ENCODE measurements at places on chromosomes 7 and 10.

- no peak for DNase-seq
These were observed 8.9 kb downstream of the PURB start for GRCh38 chr7:44876393-44876792.

GRCh38 chr10:99998889-99999288 is 10.9 kb downstream of the DNMBP start:
- DNase-seq = no peak

DNA sequence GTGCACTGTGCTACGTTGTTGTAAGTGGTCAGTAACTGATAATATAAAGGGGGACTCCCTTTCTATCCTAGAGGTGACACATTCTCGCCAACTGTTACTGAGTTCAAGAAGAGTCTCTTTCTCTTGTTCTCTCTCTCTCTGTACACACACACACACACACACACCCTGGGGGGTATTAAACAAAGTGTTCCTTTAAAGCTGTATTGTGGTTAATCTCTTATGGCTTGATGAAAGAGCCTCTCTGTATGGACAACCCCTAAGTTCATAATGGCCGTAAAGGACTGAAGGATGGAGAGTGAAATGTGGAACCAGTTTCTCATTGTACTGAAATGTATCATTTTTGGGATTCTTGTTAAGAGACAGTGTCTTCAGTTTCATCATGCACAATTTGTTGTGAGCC is 145.2 kb upstream of the BMPER start:
- no peak for DNase-seq

DNA sequence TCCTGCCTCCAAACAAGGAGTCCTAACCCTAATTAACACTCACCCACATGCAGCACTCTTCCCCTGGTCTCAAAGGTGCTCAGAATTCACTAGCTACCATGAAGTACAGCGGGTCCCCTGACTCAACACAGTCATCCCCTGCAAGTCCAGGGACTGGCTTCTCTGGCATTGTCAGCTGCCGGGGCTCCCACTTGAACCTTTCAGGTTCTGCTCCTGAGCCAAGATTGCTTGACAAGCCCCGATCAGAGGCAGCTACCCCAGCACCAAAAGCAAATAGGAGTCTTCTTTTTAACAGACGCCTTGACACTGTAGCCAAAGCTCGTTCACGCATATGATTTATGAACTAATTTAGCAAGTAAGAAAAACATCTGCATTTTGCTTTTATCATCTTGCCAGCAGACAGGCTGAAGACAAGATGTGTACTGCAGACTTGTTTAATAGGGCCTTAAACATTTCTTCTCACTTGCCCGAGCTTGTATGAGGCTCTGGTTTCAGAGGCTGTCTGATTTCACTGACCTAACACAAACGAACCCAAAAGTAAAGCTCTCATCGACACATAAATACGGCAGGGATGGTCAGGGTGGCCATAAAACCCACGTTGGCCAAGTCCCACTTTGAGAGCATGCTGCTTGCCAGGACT is 67.6 kb upstream of the ADAM12 start:
- DNase-seq = no peak

DNA sequence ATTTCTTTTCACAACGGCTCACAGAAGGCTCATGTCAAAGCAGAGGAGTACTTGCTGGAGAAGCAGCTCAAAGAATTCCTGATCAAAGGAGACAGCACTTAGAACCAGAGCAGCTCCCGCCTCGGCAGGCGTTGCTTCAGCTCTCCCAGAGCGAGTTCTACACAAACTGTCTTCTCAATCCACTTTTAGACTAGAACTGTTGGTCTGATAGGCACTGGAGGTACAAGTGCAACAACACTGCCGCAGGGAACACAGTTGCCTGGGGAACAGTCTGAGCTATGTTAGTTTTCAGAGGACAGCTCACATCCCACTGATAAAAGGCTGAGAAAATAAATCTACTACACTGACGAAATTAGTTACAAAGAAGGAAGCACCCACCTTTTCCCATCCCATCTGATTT is 35.4 kb downstream of the CYTH3 start:
- no peak for DNase-seq

GRCh38 chr10:102611514-102612087 is 32.7 kb upstream of the TRIM8 start:
- no peak for DNase-seq

GRCh38 chr10:33154590-33154989 is 179.9 kb downstream of the NRP1 start:
- DNase-seq = no peak

DNA sequence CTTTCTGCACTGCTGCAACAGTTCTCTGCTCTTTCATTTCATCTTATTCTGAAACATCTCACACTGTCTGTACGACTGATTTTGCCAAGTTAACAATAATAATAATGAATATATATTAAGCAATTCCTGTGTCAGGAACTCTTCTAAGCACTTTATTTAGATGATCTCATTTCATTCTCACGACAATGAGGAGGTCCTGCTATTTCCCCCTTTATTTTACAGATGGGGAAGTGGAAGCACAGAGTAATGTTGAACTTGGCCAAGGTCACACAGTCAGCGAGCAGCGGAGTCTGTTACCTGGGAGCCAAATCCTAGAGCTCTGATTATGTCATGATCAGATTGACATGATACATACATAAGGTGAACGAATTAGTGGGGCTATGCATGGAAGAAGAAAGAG is 5.8 kb downstream of the MRC1 start:
- DNase-seq = no peak

- DNase-seq = peak; percentile 13
These were observed at the start of gene RBM20 for GRCh38 chr10:110643653-110644597. RBM20 (plus strand) TSS chr10:110644336; CDS start chr10:110644455, 119 bp downstream.

- no peak for DNase-seq
These were observed 27.0 kb downstream of the MCMBP start for GRCh38 chr10:119845656-119846055.

DNA sequence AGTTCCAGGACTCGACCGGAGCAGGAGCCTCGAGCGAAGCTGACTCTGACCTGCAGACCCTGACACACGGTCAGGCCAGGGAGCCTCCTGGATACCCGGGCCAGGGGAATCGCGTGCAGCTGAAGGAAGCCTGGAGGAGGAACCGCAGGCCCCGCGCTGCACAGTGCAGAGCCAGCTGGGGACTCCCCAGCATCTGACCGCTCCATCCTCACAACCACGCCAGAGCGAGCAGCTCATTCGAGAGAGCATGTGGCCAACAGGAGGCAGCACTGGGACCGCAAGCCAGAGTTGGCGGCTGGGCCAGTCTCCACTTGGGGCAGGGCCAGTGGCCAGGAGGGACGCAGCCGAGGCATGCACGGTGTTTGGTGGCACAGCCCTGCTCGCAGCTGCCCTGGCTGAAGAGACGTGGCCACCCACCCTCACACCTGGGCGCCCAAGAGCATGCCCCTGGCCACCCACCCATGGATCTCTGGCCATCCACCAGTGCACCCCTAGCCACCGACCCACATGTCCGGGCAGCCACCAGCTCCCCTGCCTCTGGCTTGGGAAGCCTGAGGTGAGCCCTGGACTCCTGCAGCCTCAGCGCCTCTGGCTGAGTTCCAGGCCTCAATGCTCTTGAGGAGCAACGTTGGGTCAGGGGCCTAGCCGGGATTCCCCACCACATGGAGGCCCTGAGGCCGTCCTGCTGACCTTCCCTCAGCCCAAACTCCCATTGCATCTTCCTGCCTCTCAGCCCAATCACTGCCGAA is 213.9 kb downstream of the ELFN1 start:
- no peak for DNase-seq

DNA sequence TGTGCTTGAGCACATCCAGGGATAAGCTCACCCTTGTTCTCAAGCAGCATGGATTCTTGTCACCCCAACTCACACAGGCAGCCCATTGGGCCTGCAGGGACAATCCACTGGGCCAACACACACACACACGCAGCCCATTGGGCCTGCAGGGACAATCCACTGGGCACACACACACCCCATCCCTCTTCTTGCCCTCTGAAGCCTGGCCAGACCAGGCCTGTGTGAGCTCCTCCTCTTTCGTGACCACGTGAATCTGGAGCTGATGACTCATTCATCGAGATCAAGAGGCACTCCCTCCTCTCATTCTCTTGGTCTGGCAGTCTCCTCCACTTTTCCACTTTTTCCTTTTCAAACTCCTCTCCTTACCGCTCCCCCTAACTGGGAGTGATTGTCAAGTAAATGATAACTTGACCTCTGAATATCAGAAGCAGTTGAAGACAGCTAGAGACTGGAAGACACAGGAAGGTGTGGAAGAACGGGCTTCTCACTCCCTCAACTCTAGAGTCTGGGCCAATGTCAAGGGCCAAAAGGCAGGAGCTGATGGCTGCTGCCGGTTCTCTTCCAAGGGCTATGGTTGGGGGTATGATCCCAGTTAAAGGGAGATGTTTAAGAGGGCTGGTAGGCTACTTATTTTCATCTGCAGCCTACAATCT is 89.7 kb downstream of the HIPK2 start:
- DNase-seq = no peak

DNA sequence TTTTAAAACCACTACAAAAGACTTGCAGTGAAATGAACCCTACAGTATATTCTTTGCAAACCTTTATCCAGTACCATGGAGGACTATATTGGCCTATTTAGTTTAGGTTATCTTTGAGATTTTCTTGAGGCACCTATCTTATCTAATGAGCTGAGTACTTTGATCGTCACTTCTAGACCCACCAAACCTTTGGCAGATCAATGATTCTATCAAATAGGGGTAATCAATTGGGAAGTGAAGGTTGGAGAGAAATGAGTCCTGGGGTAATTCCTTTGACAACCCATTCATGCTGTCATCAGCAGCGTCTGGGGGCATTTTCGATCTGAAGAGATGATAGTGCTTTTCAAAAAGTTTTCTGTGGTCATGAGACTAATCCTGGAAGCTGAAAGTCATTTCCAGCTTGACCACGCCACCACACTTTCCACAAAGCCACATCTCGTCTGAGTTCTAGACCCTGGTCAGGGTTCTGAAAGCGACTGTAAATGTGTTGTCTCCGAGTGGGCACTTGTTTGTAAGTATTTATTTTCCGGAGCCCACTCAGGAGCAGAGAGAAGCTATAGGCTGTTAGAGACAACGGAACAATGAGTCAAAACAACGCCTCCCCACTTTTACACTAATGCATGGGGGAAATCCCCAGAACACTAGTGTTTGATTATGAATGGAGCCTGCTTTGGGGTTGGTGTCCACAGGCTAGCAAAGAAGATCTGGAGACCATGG is 4.8 kb downstream of the EGR2 start:
- DNase-seq = no peak

- DNase-seq = no peak
These were observed 452.0 kb downstream of the LRMDA start for GRCh38 chr10:75883081-75884072.

GRCh38 chr7:54956865-54957264 is 62.0 kb upstream of the EGFR start:
- no peak for DNase-seq

- DNase-seq = no peak
These were observed 2.1 kb downstream of the CTBP2 start for GRCh38 chr10:125158275-125158600.

- DNase-seq = no peak
These were observed 172.7 kb upstream of the GDF10 start for GRCh38 chr10:47127188-47127785.

DNA sequence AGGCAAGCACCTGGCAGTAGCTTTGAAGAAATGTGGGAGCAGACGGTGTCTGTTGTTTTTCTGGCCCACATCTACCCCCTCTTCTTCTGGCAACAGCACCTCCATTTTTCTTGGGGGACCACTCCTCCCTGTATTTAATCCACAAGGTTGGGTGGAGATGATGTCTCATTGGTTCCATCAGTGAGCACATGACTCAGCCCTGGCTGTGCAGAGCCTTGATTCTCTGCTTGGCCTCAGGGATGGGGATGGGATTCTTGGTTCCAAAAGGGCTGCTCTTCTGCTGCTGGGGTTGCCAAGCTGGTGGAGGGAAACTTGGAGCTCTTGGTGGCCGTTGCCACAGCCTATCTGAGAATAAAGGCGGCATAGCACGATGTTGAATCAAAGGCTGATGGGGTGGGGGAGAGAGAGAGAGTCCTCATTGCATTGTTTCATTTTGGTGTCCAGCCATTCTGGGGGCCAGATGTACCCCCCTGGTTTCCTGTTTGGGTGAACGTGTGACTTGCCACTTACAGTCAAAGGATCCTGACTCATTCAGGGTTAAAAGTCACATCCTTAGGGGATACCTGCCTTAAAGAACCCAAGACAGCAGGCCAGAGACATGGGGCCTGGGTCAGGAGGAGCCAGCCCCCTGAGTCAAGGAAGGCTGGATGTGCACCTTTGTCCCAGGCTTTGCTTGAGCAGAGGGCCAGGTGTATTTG is 25.9 kb downstream of the GRK5 start:
- DNase-seq = no peak

- DNase-seq = no peak
These were observed 19.1 kb upstream of the HKDC1 start for GRCh38 chr10:69201045-69201444.

DNA sequence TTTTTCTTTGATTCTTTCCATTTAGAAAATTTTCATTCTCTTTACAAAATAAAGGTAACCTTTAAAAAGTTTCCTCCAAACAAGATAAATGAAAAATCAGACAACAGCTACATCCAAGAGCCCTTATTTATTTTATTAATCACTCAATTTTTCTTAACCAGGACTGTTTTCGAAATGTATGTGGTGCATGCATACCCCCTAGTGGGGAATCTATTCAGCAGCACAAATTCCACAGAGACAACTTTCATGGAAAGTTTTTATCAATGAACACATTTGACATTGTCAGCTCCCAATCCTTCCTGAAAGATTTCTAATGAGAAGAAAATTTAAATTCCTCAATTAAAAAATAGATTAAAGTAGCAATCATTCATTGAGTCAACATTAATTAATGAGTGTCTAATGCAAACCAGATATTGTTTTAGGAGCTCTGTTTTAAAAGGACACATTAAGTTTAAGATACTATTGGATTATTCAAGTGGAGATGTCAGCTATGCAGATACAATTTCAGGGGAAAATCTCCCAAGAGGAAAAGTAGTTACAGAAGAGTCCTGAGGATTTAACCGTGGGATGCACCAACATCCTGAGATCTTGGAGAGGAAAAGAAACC is 5.2 kb upstream of the HTR7 start:
- peak; percentile 6 for DNase-seq

- no peak for DNase-seq
These were observed 110.7 kb downstream of the PLCE1 start for GRCh38 chr10:94104316-94105000.

GRCh38 chr10:74753442-74754211 is 72.8 kb upstream of the KAT6B start:
- no peak for DNase-seq

DNA sequence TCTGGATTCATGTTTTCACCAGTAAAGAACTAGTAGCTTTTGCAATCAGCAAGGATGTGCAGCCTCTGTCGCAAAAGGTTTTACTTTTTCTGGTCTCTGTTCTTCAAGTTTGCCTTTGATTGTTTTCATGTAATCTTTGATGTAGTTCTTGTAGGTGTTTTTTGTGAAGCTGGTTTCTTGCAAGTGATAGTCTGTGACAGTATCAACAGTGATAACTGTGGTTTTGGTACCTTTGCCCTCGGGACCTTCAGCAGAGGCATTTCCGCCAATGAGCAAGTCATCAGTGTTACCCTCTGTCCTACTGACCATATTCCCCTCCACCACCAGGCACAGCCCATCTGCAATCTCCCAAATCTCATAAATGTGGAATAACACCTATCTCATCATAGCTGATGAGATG is 55.1 kb downstream of the IPMK start:
- DNase-seq = no peak
